Stimulated activated CD8-positive, alpha-beta memory T cell treated with anti-CD3 and anti-CD28 coated beads, Interleukin-12 subunit alpha, Interleukin-12 subunit beta, amount 100 ng/mL, for 1 hour (primary cell): ENCODE measurements at places on chromosomes 2 and 18.
A peak's percentile ranks its signal among the peaks of the same experiment; 100 is the strongest.

- no peak for DNase-seq
Measured at GRCh38 chr2:207502577-207503198, 27.1 kb upstream of the CREB1 start.

- DNase-seq: no peak
Measured at GRCh38 chr18:30450927-30451326, 591.6 kb downstream of the DSC3 start.

- DNase-seq: no peak
Measured at GRCh38 chr18:10315522-10315921, 138.9 kb upstream of the APCDD1 start.

GRCh38 chr2:42663106-42663780 lies 94.8 kb downstream of the MTA3 start:
- DNase-seq: peak; percentile 36

DNA sequence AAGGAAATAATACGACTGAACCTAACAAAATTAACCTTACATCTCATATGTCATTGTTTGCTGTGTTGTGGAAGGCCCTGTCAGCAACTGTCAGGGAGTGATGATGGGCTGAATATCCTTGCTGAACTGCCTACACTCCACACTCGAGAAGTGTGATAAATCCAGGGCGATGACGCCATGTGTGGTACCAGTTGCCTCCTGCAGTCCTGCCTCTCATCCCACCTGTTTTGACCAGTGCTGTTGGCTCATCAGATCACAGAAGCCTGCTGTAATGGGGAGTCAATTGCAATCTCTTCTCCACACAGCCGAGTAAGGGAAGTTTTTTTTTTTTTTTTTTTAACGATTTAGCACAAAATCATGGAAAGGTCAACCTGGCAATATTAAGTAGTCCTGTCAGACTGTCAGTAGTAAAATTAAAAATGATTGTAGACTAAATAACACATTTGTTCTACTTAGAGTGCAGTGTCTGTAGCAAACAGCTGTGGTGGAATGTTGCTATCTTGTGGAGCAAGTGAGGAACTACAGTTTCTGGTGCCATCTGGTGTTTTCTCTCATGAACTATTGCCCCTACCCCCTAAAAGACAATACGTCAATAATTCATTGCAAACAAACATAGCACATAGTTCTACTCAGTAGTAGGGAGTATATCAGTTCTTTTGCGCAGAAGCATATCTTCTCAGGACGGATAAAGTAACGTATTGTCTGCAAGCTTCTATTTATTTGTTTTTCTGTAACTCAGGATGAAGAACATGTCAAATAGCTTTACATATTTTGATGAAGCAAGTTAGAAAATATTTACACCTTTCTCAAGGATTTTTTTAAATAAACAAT lies 347.6 kb downstream of the CTNNA2 start:
- no peak for DNase-seq

DNA sequence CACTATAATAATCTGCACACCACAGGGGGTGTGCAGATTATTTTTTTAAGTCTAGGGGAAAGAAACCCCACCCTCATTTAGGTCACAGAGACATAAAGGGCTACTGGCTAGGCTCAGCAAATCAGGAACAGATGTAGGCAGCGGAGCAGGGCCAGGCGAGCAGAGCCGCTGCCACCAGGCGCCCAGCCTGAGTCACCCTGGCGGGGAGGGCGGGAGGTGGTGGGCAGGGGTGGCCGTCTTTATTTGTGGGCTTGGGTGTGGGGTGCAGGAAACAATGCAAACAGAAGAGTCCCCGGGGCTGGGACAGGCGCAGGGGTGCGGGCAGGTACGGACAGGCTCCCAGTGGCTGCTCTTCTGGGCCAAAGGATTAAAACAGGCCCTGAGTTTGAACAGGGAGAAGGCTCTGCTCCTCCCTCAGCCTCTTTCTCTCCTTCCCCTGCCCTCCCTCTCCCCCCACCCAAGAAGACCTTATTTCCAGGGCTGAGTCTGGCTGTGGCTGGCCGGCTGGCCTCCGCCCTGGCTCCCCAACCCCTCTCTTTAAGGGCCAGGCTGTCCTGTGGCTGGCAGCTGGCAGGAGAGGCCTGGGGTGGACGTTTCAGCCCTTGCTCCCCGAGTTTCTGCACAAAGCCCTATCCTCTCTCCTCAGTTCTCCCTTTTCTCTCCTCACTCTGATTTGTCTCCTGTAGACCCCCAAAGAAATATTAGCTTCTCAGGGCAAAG lies 142.9 kb upstream of the SMAD2 start:
- no peak for DNase-seq

DNA sequence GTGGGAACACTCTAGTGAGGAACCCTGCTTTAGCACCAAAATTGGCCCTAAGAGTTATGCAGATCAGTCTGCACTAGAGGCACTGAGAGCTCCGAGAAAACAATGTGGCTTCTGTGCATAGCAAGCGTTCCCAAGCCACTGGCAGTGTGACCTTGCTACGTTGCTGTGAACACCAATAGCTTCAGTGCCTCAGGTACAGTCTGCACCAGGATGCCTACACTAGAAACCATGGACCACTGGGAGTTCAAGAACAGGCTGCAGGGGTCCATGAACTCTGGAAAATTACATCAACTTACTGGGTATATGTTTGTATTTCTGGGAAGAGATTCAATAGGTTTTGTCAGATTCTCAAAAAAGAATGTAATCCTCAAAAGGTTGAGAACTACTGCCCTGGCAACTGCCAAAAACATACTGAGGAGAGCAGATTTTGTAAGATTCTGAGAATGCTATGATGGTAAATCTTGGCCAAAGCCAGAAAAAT lies 18.3 kb upstream of the SP3 start:
- no peak for DNase-seq

- DNase-seq: no peak
Measured at GRCh38 chr2:37629529-37629928, 41.9 kb downstream of the CDC42EP3 start.

- no peak for DNase-seq
Measured at GRCh38 chr2:125652280-125652679, 1003.7 kb upstream of the GYPC start.

- no peak for DNase-seq
Measured at GRCh38 chr2:109466674-109467575, 146.8 kb downstream of the SEPTIN10 start.

- no peak for DNase-seq
Measured at GRCh38 chr2:47504174-47504810, 101.3 kb downstream of the MSH2 start.

GRCh38 chr2:178223806-178224205 lies 29.5 kb downstream of the OSBPL6 start:
- DNase-seq: no peak

GRCh38 chr2:10957391-10957790 lies 45.7 kb downstream of the KCNF1 start:
- DNase-seq: no peak

DNA sequence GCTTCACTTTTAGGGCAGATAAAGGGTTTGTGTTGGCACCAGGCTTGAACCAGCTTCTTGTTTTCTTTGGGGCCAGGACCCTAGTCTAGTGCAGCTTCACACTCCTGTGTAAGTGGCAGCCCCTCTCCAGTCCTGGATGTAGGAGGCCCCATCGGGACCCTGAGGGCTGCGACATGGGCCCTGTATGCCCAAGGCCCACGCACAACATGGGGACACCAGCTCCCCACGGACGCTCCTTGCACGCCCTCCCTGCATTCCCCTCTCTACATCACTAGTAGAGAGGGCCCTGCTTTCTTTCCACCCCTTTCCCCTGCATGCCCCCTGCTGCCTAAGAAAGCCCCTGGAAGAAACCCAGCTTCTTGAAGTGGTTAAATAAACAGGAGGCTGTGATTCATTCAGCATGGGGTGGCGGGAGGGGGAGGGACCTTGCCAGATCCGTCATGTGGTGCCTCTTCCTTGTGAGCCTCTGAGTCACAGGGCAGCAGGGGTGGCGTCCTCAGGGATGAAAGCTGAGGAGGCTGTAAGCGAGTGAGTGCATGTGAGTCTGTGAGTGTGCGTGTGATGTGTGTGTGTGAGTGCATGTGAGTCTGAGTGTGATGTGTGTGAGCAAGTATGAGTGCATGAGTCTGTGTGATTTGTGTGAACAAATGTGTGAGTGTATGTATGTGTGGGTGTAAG lies 42.5 kb downstream of the COPS8 start:
- peak; percentile 6 for DNase-seq

DNA sequence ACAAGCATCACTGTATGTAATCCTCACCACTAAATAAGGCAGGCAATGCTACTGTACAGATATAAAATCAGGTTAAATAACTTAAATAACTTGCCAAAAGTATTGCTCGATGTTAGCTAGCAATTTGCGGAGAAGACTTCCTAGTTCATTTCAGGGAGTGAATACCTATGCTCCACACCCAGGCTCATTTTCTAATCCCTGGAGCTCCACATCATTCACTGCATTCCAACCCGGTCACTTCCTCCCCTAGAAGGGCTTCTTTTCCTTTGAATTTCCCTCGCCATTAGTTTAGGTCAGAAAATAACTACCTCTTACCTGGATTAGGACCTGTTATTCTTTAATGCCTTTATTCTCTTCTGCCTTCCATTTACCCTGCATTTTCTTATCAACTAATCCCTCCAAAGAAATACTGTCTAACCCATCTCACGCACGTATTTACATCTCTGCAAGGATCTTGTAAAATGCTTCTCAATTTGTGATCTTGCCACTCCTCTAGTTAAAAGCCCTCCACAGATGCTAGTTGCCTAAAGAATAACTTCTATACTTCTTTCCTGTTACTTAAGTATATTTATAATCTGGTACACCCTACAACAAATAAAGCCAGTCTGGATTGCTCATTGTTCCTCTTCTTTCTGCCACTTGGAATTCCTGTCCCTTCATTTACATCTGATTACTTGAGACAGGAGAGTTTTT lies 599.8 kb downstream of the NRXN1 start:
- no peak for DNase-seq

DNA sequence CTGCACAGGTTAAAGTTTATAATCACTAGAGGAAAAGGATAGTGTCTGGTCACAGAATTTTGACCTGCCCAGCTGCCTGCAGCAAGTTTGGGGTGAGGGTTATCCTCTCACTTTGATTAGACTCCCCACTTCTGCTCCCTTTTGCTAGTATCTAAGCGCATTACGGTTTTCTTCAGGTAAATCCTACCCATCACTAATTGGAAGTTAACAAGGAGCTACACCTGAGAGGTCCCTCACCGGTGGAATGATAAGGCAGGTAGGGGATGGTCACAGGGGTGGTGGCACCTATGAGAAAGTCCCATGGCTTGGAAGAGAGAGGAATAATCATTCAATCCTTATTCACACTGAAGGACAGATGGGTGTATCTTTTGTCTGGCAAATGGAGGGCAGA lies 7.6 kb downstream of the BCL2 start:
- no peak for DNase-seq

GRCh38 chr2:43026426-43027096 lies 199.8 kb downstream of the ZFP36L2 start:
- DNase-seq: no peak

DNA sequence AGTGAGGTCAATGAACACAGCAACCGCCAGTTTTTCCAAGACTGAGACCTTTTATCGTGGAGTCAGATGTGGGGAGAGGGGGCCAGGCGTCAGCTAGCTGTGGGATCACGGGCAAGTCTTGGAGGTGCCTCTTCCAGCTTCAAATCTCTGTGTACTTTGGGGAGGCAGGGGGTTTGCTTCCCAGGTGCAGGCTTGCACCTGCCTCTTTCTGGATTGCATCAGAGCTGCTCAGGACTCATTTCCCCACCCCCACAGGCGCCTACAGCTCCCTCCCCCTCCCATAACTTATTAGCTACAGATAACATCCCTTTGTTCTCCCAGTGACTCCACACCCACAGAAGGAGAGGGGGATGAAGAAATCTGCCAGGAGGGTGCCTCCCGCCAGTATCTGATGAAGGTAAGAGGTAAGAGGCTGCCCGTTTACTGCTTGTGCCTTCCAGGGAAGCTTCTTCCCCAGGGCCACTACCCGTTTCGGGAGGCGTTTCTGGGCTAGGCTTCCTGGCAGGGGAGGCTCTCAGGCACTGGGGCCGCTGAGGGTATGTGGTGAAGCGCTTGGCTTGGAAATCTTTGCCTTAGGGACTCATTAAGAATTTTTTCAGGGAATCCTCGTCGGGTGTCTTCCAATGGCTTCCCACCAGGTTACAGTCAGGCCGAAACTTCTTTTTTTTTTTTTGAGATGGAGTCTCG lies 18.8 kb upstream of the MRPL33 start:
- DNase-seq: no peak
